Neural progenitor cell (in vitro differentiated cells): ENCODE measurements at places on chromosomes 13 and 19. TPM values are rescaled to one million over a fixed set of nuclear protein-coding genes. Genes with fewer than 3 reads are reported as not detected.

- H3K36me3 ChIP-seq: no peaks in the 10 kb centered on the region
- no peak for DNase-seq
- H3K4me1 ChIP-seq: peaks cover 10% of the 10 kb centered on the region
- H3K27ac ChIP-seq: no peak overlapping the region
- H3K4me3 ChIP-seq: peak overlapping the region; percentile 43
These were observed 9.9 kb downstream of the ARHGAP33 start for GRCh38 chr19:35785339-35785627.

GRCh38 chr19:17358395-17358794, 18.7 kb downstream of the PLVAP start:
- H3K27ac ChIP-seq: no peak overlapping the region
- H3K27me3 ChIP-seq: no peaks in the 10 kb centered on the region
- H3K4me1 ChIP-seq: no peaks in the 10 kb centered on the region
- DNase-seq: no peak
- no peaks in the 10 kb centered on the region for H3K36me3 ChIP-seq
- H3K4me3 ChIP-seq: no peak overlapping the region

DNA sequence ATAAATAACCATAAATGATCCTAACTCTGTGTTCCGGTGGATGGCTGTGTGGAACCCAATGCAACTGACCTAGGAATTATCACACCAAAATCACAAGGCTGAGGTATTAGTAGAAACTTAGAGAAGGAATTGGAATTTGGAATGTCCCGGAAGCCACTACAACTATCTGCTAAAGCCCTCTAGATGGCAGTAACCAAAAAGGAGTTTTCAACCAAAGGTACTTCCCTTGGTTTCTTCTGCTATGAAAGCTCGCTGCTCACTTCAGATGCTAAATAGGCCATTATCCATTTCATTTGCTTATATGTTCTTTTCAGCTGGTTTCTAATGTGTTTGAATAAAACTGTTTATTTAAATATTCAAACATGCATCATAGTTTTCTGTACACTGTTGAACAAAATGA, 1589.1 kb upstream of the SPRY2 start:
- no peak overlapping the region for H3K4me3 ChIP-seq
- H3K27ac ChIP-seq: no peak overlapping the region
- no peaks in the 10 kb centered on the region for H3K4me1 ChIP-seq
- no peaks in the 10 kb centered on the region for H3K27me3 ChIP-seq
- DNase-seq: peak; percentile 61
- no peaks in the 10 kb centered on the region for H3K36me3 ChIP-seq

DNA sequence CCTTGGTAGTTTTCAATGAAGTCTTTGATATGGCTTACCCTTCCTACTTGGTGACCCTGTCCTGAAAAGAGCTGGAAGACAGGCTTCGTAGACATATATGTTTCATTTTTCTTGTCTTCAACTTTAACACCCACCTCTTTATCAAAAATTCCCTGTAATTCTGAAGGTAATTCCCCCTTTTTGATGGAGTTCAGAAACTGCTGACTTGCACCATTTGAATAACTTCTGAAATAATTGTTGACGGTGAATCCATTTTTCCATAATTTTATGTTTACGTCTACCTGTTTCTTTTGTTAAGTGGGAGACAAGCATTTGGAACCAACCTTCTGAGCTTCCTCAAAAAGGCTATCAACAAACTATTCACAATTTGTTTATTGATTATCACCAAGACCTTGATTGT, 14.6 kb upstream of the ZNF177 start:
- peaks cover 31% of the 10 kb centered on the region for H3K36me3 ChIP-seq
- no peaks in the 10 kb centered on the region for H3K4me1 ChIP-seq
- no peak for DNase-seq
- no peak overlapping the region for H3K4me3 ChIP-seq
- no peak overlapping the region for H3K27ac ChIP-seq

DNA sequence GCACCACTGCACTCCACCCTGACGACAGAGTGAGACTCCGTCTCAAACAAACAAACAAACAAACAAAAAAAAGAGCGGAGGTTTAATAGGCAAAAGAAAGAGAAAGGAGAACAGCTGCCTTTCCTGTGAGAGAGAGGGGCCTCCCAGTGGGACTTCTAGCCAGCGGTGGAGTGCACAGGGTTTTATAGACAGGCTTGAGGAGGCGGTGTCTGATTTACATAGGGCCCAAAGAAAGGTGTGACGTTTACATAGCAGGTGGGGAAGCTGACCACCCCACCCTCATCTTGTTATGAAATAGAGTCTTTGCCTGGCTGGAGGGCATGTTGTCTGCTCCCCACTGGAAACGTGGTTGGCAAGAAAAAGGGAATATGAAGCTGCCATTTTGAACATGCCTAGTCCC, 106.0 kb upstream of the CSNK1A1L start:
- DNase-seq: peak; percentile 3
- no peaks in the 10 kb centered on the region for H3K36me3 ChIP-seq
- no peak overlapping the region for H3K4me3 ChIP-seq
- no peak overlapping the region for H3K27ac ChIP-seq
- no peaks in the 10 kb centered on the region for H3K27me3 ChIP-seq
- no peaks in the 10 kb centered on the region for H3K4me1 ChIP-seq

DNA sequence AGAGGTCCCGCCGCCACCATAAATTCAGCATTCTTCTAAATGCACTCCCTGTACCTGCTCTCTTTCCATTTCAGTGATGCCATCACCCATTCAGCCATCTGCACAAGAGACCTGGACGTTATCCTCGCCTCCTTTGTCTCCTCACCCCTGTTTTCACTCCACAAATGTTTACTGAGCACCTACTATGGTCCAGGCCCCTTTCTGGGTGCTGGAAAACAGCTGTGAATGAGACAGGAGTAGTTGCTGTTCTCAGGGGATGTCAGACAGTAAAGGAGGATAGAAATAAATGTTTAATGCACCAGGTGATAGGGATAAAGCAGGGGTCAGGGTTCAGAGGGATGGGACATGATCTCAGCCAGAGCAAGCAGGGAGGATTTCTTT, 3.3 kb downstream of the AP1M1 start:
- H3K27ac ChIP-seq: no peak overlapping the region
- DNase-seq: no peak
- H3K27me3 ChIP-seq: no peaks in the 10 kb centered on the region
- no peaks in the 10 kb centered on the region for H3K36me3 ChIP-seq

DNA sequence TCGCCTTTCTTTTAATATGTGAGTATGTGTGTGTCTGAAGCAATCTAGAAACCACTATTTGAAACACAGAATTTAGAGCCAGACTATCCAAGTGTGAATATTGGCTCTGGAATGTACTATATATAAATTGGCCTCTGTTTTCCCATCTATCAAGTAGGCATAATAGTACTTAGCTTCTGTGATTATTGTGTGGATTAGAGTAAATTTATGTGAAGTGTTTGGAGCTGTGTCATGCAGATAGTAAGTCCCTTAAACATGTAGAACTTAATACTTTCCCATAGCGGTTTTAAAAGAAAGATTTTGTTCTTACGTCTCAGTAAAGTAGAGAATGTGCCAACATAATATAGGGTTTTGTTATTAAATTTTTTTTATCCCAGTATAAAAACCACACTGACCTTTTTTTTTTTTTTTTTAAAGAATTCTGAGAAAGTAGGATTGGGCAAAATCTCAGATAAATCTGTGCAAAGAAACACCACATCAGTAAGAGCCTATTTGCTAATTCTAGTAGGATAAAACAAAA, 432.3 kb downstream of the RFC3 start:
- H3K27me3 ChIP-seq: no peaks in the 10 kb centered on the region
- H3K4me1 ChIP-seq: no peaks in the 10 kb centered on the region
- H3K27ac ChIP-seq: no peak overlapping the region
- no peak overlapping the region for H3K4me3 ChIP-seq

Gene IL11
- total RNA-seq: 0.06 and 0.62 TPM in 2 replicates

Gene FCHO1
- 15.5 and 29.8 TPM in 2 replicates for total RNA-seq

Gene FFAR2
- total RNA-seq: not detected in 2 replicates

Gene FRY
- 7.6 and 12.6 TPM in 2 replicates for total RNA-seq

Gene AMH
- total RNA-seq: 3.5 and 22.4 TPM in 2 replicates

Gene S1PR5
- 0.15 and 1.1 TPM in 2 replicates for total RNA-seq
